ENCODE measurements at places on chromosomes 11 and 22.

GRCh38 chr11:26983645-26984044, 10.3 kb upstream of the FIBIN start:
- DNase-seq = no peak

- DNase-seq = no peak
Observed at GRCh38 chr11:8341996-8342395, 78.3 kb upstream of the LMO1 start.

- no peak for DNase-seq
Observed at GRCh38 chr22:40433416-40434090, 63.2 kb downstream of the SGSM3 start.

- DNase-seq = no peak
Observed at GRCh38 chr11:115691030-115691429, 186.8 kb upstream of the CADM1 start.

DNA sequence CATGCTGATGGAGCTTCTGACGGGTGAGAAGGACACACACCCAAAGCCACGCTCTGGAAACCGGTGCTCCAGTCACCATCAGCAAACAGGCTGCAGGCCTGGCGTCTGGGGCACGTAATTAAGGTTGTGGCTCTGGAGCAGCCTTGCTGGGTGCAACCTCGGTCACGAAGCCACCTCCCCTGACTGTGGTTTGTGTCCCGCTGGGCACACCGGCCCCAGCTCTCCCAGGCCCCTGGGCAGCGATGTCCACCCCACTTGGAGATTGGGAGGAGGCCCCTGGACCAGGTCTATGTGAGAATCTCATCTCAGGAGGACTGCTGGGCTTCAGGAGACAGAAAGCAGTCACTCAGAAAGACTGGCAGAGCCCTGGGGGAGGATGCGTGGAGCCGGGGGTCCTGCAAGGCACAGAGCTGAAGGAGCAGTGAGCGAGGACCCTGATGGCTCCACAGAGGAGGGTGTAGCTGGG, 631.6 kb downstream of the BRD1 start:
- DNase-seq = peak; percentile 30

GRCh38 chr22:29144786-29145160, 60.9 kb upstream of the EMID1 start:
- no peak for DNase-seq

GRCh38 chr11:44507896-44508445, 57.5 kb upstream of the CD82 start:
- DNase-seq = no peak

Data from Right ventricle myocardium inferior (tissue), 1 donor.